ENCODE measurements at places on chromosomes 7 and 10. TPM values are rescaled to one million over a fixed set of nuclear protein-coding genes. Genes with fewer than 3 reads are reported as not detected.

DNA sequence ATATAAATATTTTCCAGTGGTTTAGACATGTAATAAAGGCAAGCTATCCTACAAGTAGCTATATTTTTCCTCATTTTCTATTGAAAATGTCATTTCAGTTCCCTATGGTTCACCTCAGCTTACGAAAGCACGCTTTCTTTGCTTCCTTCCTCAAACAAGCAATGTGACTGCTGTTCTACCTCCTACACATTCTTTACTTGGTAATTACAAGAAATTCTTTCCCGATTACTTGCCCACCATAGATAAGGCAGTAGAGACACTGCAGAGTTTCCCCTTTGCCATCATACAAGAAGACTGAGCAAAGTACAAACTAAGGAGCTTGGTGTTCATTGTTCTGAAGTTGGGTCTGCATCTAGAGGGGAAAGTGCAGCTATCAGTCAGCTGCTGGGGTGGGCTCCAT is 249.4 kb downstream of the CRPPA start:
- no peak overlapping the region for H3K4me3 ChIP-seq
- no peak for DNase-seq
- H3K4me1 ChIP-seq = no peaks in the 10 kb centered on the region
- no peaks in the 10 kb centered on the region for H3K36me3 ChIP-seq
- no peaks in the 10 kb centered on the region for H3K27me3 ChIP-seq
- H3K27ac ChIP-seq = no peak overlapping the region

DNA sequence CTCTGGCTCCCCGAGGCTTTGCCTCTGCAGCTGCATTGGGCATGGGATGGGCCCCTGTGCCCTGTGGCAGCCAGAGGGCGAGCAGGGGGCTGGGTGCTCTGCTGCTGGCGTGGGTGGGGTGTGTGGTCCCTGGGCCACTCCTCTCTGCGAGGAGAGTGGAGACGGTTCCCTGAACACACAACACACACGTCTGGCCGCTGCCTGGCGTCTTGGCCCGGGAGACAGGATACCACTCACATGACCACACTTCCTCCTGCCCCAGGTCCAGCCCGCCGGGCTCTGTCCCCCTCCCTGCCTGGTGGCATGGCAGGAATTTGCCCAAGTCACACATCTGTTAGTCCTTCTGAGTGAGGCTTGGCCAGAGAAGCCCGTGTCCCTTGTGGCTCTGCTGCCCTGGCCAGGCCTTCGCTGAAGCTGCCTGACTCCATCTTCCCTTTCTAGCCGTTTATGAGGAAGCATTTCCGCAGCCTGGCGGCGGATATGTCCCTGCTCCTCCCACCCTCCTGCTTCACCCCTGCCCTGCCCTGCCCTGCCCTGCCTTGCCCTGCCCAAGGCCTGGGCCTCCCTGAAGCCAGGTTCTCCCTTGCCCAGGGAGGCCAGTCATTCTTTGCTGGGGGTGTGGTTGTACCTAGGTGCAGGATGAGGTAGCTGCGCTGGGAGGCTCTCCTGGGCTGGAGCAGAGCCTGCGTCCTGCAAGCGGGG is 3.0 kb downstream of the BRI3 start:
- DNase-seq = peak; percentile 78
- peak overlapping the region; percentile 84 for H3K27ac ChIP-seq
- no peaks in the 10 kb centered on the region for H3K36me3 ChIP-seq
- H3K27me3 ChIP-seq = no peaks in the 10 kb centered on the region

- DNase-seq = no peak
- peak overlapping the region; percentile 78 for H3K4me3 ChIP-seq
- peak overlapping the region; percentile 65 for H3K27ac ChIP-seq
Observed at GRCh38 chr7:77416621-77417371, 647 bp upstream of the GSAP start.

DNA sequence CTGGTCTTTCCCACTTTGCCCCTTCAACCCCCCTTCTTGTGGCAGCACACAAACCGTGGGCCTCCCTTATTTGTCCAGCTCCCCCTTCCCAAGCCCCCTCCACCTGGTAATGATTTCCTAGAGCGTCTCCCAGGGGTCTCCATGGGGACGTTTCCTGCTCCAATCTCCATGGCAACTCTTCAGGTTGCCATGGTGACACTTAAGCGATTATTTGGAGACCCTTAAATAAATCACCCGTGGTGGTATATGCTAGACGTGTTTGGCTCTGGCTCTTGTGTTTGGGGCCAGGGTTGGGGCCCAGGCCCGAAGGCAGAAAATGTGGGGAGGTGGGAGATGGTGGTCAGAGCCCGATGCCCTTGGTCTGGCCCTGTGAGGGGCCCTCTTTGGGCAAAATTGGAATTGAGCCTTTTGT is 41.1 kb upstream of the DLG5 start:
- H3K27me3 ChIP-seq = no peaks in the 10 kb centered on the region
- no peak overlapping the region for H3K27ac ChIP-seq
- H3K4me1 ChIP-seq = peaks cover 26% of the 10 kb centered on the region

Gene CDK1
- total RNA-seq = 166 TPM
